ENCODE measurements at places on chromosomes 5 and 9.

DNA sequence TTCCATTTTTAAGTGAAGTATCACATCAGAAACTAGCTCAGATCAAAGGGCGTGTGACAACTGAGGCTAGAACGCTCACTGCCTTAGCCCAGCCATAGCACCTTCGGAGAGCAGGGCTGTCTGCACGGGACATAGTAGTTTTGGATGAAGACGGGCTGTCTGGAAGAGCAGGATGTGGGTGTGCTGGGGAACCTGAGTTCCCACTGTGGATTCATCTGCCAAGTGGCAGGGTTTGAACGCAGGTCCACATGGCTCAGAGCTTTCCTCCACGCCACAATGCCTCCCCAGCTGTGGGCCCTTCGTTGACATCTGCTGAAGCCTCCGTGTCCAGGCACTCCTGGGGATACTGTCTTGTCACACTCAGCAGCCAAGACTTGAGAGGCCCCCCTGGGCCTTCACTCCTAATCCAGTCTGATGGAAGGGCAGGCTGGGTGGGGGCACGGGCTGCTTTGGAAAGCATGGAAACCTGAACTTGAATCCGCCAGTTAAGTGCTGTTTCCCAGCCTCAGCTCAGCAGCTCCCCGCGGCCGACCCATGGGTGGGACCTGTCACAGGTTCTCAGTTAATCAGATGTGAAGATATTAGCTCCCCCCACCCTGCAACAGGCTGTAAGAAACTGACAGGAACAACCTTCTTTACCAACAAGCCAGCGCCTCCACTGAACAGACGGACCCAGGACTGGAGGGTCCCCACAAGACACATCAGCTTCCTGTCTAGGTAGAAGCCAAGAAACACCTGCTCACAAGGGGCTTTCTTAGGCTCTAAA is 228.1 kb downstream of the FANCC start:
- DNase-seq: no peak

GRCh38 chr9:99592834-99593574 is 228.7 kb upstream of the NR4A3 start:
- DNase-seq: no peak

DNA sequence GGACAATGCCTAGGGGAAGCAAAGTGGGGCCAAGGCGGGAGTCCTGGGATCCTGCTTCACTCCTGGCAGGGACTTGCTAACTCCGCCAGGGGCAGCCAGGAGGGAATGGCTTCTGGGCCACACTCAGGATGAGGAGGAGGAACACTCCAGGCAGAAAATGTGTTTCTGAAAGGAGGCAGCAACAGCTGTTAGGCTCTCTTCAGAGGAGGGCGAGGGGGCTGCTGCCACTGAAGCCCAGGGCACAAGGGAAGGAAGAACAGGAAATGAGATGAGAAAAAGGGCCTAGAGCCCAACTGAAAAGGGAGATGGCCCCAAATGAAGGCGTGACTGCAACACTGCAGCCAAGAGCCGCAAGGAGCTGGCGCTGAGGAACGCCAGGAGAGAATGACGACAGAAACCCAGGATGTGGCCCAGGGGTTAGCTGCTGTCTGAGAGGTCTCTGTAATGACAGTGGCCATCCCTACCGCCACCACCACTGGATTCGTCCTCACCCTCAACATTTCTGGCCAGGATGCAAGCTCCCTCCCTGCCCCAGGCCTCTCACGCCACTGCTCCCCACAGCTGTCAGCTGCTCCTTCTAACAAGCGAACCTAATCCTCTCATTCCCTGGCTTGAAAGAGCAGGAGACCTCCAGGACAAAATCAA is 15.8 kb downstream of the PSMB7 start:
- DNase-seq: no peak

DNA sequence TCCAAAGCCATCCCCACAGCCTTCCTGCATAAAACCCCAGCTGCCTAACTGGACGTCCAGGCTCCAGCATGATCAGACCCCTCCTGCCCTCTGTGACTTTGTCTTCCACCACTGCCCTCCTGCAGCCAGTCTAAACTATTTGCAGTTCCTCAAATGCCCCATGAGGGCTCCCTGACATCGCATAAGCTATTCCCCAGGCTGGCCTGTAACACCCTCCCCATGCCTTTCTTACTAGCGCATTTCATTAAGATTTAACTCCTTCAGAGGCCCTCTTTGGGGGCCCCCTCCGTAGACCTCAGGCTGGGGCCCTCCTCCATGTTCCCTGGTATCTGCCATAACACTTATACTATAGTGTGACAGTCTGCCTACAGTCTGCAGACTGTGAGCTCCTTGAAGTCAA is 15.5 kb upstream of the SMIM23 start:
- no peak for DNase-seq

- DNase-seq: no peak
Observed at GRCh38 chr9:13786131-13786530, 506.6 kb upstream of the MPDZ start.

GRCh38 chr5:110790673-110791072 is 51.9 kb downstream of the SLC25A46 start:
- DNase-seq: no peak

- no peak for DNase-seq
Observed at GRCh38 chr5:1105350-1106265, 6.3 kb downstream of the SLC12A7 start.

DNA sequence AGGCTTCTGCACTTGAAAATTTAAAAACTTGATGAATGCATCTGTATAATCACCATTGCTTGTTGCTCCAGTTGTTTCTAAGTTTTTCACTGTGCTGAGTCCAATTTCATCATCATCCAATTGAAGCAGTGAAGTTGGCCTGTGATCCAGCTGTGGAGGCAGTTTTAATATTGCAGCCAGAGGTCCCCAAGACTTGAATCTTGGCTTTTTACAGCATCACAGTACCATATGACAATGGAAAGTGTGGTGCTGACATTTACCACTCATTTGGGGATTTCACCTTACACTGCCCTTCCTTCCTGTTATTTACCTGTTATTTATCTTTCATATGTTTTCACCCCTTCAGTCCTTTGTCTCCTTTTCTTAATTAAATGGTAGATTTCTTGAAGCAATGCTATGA is 76.2 kb upstream of the SPIN1 start:
- no peak for DNase-seq

GRCh38 chr5:51495672-51496071 is 112.4 kb downstream of the ISL1 start:
- DNase-seq: no peak

DNA sequence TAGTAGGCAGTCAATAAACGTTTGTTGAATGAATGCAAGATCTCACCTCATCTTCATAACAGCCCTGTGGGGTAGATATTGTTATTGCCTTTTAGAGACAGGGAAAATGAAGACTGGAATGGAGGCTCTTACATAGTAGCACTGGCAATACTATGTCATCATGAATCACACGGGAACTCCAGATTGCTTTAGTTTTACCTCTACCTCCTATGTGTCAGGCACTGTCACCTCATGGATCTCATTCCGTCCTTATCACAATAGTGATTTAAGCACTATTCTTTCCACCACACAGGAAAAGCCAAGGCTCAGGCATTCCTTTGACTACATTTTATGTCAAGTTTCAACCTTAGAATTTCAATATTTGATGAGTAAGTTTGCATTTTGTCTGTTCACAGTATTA is 2.9 kb upstream of the EPB41L4B start:
- DNase-seq: no peak
